ENCODE measurements at places on chromosomes 12 and 14.
A peak's percentile ranks its signal among the peaks of the same experiment; 100 is the strongest.

GRCh38 chr12:91492648-91493047, 310.0 kb upstream of the DCN start:
- DNase-seq: no peak

DNA sequence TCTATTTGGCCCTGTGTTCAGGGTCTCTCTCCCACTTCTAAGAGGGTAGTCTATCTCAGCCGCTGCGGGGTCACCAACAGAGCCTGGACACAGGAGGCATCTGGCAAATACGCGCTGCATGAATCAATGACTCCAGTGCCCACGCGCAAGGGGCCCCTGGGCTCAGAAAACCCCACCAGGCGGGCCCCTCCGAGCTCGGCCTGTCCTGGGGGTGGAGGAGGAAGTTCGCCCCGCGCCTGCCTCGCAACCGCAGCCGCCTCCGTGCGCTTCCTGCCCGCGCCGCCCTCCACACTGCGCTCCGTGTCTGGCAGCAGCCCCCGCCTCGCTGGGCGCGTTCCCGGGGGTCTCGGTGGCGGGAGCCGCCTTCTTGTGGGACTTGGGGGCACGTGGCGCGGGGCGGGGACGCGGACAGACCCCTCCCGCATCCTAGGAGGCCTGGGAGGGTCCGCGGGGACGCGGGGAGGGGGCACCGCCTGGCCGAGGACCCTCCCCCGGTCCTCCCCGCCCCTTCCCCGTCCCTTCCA, 811 bp upstream of the FBRSL1 start:
- peak; percentile 36 for DNase-seq

DNA sequence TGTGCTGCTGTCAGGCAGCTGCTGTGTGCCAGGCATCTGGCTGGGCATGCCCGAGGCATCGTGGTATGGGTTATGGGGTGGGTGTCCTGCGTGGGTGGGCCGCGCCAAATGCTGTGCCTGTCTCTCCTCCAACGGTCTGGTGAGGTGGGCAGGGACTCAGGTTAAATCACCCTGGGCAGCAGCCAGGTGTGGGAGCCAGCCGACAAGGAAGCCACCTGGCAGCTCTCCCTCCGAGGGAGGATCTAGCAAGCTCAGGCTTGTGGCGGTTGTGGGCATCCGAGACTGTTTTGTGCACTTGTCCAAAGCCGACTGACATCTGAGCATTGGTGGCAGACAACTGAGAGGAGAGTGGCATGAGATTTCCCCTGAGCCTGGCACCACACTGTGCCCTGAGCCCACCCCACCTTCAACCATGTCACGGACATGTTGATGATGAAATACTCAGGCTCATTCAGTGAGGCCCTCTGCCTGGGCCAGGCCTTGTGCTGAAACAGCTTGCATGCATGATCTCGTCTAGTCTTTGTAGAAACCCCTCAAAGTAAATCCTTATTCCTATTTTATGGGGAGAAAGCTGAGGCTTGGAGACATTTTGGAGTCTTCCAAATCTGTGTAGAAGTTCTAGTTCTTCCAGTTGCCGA, 181.8 kb upstream of the MYL2 start:
- DNase-seq: no peak

DNA sequence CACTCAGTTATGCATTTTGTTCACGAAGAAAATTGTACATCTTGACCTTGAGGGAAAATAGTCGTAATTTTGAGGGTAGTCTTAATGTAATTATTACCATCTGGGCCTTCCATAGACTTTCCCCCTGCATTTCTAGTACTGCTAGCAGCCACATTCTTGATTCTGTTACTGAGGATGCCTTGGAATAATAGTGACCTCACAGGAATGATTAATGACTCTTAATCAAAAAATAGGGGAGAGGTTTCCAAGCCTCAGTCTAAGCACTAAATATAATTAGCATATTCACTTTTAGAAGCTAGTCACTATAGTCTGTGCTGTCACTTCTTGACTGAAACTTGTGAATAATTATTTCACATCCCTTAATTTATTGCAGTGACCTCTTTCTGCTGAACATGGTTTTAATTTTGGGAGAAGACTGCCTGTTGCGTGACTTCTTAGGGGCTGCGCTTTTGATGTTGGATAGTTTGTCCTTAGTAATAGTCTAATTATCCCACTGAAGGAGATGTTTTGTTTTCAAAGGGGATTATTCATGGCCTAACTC, 400.5 kb downstream of the ADAMTS20 start:
- no peak for DNase-seq

GRCh38 chr12:19994968-19995367, 373.4 kb upstream of the PDE3A start:
- no peak for DNase-seq

- DNase-seq: no peak
Measured at GRCh38 chr14:76259029-76259735, 107.5 kb downstream of the GPATCH2L start.

DNA sequence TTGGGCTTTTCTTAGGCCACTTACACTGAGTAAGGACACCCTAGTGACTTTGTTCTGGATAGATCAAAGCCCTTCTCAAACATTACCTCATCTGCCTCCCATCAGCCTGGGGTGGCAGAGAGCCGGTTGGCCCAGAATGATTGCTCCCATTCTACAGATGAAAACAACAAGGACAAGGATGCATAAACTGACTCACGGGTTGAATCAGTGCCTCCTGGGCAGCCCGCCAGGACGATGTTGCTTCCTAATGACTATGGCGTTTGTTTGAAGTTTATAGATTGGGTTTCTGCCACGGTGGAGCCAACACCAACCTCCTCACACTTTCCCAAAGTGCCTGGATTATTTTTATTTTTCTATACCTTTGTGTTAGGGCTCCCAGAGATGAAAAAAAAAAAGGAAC, 3.6 kb upstream of the VRK1 start:
- no peak for DNase-seq

DNA sequence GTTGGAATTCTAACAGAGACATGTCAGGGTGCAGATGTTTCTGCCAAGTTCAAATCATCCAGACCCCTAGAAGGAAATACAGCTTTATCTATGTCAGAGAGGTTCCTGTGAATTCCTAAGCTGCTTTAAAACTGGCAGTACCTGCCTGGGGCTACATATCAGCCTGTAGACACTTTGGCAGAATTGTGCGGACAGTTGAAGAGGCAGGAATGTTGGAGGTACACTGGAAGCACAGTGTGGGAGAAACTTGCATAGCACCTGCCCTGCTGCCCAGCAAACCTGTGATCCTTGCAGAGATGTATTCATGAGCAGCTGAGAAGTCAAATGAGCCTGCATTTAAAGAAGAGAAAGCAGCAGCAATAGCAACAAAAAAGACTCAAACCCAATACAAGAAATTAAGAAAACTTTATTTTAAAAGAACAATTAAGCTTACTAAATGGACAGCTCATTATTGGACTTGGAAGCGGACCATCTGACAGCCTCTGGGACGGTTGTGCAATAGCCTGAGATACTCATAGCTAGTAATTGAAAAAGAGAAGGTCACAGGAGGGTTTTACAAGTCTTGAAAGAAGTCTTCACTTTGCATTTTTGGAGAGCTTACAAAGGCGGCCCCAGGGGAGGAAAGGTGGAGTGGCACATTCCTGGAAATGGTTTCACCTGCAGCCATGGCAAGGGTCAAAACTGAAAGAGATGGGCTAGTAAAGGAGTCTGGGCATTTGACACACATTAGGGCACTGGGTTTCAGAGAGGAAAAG, 280.9 kb upstream of the FLRT2 start:
- DNase-seq: no peak

DNA sequence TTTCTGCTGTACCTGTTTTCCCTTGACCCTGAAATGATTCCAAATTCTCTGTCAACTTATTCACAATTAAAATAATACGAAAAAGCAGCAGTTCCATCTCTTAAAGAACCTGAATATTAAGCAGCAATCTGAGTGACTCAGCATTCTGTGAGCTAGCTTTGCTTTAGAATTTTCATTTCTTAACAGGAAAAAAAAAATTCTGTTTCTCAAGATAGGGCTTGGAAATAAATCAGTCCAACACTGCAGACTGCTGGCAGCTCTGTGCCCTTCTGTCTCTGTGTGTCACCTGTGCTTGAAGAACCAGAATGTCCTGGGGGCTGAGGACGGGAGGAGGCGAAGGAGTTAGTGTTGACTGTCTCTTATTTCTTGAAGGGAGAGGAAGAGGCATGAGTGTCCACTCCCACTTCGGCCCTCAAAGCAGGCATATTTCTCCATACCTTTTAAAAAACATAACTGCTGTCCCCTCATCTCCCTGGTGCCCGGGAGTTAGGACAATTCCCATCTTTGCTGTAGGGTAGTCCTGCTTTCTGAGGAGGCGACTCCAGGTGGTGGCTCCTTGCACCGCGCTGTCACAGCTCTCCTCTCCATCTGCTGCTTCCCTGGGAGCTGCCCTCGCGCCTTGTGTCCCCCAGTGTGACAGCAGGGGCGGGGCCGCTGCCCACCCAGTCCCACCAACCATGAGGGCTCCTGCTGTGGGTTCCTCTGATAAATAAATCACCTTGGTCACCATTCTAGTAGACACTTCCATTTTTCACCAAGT, 203.1 kb downstream of the CALM1 start:
- DNase-seq: no peak

GRCh38 chr12:113437729-113438100, 15.5 kb downstream of the SDSL start:
- DNase-seq: no peak

DNA sequence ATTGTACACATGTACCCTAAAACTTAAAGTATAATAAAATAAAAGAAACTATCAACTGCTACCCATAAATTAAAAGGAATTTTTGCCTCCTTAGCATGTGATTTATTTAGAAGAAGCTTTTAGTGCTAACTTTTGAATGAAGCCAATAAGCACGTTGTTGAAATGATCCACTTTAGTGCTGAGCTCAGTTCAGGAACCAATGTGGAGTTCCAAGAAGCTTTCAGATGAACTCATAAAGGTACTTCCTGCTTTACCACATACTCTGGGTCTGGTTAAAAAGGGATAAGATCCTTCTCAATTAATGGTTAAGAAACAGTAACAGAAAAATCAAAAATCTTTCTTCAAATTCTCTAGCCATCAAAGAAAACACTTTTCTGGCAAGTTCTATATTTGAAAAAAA, 39.4 kb downstream of the TMTC1 start:
- no peak for DNase-seq

- DNase-seq: no peak
Measured at GRCh38 chr12:5369298-5369697, 62.6 kb upstream of the NTF3 start.

DNA sequence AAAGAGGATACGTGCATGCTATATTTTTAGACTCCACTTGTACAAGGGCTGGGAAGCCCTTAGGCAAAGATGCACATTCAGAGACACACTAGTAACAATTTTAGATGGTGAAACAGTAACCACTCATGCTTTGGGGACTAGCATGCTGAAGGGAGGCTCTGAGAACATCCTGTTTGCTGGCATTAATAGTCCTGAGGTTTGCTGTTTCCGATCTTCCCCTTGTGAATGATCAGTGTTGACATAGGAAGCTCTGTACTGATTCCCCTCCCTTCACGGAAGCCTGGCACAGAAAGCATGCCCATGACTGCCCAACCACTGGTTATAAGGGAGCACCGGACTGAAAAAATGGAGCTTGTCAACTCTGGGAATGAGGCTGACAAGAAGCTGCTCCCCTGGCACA, 164.6 kb downstream of the GCH1 start:
- DNase-seq: no peak

- DNase-seq: no peak
Measured at GRCh38 chr12:108218921-108219320, 89.8 kb downstream of the WSCD2 start.

DNA sequence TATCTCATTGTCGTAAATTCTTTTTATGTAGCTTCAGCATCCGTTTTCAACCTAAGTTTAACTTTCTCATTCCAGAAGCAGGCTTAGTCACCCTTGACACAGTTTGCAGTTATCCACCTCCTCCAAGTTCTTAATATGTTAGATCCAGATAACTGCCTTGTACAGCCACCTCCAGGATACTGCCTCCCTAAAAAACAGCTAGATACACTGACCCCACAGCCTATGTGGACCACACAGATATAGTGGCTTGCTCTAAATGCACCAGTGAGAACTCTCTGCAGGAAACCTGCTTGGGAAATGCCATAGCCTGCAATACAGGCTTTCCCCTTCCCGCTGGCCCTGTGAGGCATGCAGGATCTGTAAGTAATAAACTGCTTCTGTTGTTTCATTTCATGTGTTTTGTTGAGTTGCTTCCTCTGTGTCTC, 11.1 kb upstream of the RTL1 start:
- DNase-seq: no peak

DNA sequence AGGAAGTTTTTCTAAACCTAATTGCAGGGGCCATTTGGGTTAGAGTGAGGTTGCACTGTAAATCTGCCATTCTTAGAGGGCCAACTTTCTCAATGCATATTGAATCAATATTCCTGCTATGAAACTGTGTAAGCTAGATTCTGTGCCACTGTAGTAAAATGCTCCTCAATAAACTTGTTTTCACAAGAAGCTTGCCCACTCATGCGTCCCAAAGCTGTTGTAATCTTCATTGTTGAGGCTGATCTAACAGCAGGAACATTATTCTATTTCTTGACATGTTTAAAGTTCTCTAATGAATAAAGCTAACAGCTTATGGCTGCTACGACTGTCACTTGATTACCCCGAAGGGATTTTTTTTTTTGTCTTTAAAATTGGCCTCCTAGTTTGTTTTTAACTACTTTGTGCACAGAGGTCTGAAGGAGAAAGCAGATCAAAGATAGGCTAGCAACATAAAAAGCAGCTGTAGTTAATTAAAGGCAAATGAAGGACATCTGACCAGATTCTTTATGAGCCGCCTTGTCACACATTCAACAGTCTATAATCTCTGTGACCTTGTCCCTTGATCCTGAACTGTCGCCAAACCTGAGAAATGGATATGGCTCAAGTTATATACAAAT, 243.7 kb downstream of the PAX9 start:
- no peak for DNase-seq

GRCh38 chr12:570435-570920, 92.8 kb downstream of the NINJ2 start:
- DNase-seq: no peak

DNA sequence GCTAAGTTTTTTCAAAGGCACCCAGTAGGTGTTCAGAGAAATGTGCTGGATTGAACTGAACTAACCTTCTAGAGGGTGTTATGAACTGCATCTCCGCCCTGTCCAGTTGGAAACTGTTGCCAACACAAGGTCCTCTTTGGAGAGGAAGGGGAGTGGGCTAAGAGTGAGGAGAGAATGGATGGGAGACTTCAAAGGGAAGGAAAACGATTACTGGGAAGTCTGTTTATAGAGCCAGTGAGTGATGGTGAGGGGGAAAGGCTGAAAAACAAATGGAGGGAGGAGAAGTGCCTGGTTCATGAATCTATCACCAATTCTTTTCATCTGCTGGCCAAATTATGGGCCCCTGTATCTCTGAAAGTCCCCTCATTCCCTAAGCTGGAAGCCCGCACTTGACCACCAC, 86.0 kb upstream of the TBX5 start:
- DNase-seq: no peak

- DNase-seq: no peak
Measured at GRCh38 chr12:65825183-65825506, 862 bp downstream of the HMGA2 start.

DNA sequence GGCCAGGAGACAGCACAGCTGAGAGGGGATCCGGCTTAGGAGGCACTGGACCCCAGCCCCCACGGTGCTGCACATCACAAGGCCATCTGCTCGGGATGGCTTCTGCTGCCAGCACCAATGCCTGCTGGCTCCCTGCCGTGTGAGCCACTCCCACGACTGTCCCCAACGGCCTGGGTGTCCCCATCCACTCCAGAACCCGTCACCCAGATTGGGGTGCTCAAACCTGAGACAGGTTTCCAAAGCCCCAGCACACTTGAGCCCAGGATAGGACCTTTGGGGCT, 102.4 kb downstream of the RFLNA start:
- DNase-seq: no peak
